ENCODE measurements at places on chromosomes 12 and 14.

DNA sequence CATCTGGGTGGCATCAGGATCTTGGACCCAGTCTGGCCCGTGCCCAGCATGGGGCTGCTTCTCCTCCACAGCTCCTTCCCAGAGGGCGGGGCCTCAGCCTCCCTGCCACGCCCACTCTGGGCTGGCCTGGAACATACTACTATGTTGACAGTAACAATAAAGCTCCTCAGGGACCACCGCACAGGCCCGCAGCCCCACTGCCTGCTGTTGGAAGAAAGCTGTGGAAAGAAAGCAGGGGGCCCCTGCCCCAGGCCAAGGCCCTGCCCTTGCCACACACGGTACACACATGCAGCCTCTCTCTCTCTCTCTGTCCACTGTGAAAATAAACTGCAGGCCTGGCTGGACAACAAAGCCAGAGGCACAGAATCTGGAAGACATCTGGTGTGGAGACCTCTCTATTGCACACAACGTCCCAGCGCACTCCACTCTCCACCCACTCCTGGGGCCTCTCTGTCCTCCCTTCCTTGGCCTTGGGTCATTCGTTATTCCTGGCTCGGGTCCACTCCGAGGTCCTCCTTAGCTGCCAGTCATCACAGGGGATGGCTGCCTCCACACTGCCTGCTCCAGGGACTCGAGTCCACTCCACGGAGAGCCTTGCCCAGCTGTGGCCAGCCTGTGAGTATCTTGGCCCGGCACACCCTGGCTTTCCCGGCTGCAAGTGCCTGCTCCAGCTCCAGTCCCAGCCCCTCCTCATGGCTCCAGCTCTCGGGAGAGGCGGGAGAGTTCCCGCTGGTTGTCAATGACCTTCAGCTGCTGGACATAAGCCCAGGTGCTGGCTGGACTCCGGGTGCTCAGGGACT, 11.8 kb upstream of the ENDOU start:
- no peak for DNase-seq

DNA sequence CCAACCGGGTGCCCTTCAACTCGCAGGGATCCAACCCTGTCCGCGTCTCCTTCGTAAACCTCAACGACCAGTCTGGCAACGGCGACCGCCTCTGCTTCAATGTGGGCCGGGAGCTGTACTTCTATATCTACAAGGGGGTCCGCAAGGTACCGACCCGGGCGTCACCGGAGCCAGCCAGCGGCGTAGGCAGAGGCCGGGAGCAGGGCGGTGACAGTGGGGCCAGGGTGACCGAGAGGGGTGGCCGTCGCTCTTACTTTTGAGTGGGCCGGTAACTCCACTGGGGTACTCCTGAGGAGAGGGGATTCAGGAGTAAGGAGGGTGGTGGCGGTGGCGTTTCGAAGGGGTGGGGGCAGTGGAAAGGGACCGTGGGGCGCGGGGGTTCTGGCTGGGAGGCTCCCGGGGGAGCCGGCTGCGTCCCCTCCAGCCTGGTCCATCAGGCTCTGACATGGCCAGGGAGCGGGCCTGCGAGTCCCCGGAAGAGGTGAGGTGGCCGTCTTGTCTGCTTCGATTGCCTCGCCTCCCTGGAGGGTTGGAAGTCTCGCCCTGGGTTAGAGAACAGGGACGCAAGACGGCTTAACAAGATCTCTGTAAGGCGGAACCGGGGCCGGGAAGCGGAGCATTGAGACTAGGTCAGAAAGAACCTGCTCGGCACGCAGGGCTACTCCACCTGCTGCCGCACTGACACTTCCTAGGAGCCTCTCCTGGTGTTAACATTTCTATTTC, 491 bp downstream of the WDR20 start:
- peak; percentile 24 for DNase-seq

- no peak for DNase-seq
Observed at GRCh38 chr14:57963071-57963470, 97.2 kb upstream of the SLC35F4 start.

DNA sequence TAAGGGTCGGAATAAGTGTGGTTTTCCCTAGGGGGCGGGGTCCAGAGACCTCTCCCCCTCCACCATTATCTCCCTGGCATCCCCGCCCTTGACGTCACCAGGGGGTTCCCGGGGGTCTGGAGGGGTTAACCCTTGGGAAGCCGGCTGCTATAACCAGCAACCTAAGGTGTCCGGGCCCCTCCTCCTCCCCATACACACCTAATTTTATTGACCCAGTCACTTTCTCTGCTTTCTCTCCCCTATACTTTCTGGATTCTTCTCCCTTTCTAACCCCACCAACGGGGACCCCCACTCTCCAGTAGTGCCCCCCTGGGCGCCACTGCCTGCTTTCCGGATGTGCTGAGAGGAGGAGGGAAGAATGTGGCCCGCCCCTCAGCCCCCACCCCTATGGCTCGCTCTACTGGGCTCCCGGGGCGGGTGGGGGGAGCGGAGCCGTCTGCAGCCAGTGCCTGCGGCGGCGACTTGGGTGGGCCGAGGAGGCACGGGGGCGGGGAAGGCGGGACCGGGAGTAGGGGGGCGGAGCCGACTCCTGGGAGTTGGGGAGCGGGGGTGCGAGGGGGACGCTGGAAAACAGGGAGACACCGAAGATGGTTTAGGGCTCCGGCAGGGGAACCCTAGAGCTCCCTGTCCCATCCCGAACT, 1.8 kb downstream of the GLI1 start:
- peak; percentile 92 for DNase-seq

DNA sequence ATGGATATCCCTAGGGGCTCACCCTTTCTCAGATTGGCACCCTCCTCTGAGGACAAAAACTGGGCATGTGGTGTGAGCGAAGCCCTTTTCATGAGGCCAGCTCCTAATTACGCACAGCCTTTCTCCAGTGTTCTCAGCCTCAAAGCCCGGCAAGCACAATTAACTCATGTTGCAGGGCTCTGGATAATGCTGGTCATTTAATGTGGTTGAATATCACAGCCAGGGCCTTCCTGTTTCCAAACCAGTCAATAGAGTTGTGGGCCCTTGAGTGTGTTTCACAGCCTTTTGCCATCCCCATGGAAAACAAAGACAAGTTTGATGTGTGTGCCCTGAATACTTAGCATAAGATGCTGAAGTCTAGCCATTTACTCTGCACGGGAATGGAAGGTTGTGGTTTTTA, 114.2 kb upstream of the ARHGAP5 start:
- DNase-seq = no peak

GRCh38 chr12:66713984-66714383, 35.1 kb upstream of the GRIP1 start:
- DNase-seq = no peak

DNA sequence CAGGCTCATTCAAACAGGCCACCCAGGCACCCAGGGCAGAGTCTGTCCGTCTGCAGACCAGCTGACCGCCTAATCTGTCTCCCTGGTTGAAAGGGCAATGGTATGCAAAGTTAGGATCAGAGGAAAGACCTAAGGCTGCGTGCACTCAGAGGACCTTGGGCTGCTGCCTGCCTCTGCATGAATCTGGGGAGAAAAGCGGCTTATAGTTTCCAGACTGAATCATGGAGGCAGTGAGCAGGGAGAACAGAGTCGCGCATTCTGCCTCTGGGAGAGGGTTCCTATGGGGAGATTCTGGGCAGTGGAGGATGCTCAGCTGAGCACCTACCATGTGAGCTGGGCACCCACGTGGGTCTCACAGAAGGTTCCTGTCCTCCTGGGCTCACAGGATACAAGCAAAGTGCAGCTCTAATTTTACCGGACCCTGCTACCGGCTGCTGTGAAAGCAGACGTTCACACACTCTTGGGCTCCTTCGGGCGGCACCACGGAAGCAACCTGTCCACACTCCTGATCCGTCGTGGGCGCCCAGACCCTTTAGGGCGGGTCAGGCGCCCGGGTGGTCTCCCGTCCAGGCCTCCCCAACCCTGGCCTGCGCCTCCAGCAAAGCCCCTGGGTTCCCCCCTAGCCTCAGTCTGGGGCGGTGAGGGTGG, 772 bp downstream of the SCARB1 start:
- DNase-seq = peak; percentile 41

DNA sequence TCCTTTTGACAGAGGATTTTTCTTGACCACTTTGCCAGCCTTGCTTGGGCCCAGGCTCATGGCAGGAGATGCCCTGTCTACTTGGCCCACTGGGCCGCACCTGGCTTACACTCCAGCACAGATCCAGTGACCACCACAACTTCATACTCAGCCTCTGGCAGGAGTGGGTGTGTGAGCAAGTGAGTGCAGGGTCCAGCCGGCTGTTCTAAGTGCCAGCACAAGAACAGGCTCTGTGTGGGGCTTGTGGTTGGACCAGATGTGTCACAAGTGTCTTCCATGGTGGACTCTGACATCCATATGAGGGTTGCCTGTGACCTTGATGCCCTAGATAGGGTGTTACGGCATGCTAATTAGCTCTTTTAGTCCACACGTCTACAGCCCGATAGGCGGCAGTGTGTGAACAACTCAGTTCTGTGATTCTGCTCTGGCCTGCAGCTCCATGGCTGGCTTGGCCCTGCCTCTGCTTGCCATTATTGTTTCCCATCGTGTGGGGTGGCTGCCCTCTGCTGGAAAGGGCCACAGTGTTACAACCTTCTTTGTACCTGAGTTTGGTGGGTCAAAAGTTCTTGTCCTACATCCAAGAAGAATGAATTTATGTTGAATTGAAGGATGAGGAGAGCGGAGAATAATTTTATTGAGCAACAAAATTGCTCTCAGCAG, 1089.1 kb downstream of the SLC6A15 start:
- DNase-seq = peak; percentile 67

DNA sequence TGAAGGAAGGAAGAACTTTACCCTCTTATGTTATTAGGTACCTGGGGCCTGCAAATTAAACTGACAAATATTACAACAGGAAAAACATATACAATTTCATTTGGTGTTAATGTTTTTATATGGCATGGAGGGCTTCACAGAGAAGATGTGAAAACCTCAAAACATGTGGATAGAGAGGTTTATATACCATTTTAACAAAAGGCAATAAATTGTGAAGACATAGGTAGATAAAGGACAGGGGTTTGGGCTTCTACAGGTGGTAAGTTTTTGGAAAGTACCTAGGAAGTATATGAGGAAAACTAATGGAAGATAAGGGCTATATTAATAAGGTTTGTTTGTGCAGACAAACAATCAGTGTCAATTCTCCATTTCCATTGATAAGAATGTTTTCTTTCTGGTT, 95.1 kb upstream of the ATF7IP start:
- no peak for DNase-seq

DNA sequence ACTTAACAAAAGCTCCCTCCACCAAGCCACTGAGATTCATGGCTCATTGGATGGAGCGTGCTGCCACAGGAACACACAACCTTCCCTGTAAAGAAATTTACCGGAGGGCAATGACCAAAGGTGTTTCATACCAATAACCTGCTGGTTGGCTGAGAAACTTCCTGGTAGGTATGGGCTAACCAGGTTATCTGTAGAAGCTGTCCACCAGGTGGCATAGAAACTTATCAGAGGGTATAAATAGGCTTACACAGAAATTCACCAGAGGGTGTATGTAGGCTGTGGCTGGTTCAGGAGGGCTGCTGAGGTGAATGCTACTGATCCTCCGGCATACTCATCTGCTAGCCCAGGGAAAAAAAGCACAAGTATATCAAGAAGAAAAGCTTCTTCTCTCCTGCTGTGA, 27.1 kb upstream of the MTERF2 start:
- DNase-seq = no peak

GRCh38 chr12:65657635-65658034, 166.6 kb upstream of the HMGA2 start:
- DNase-seq = no peak

- DNase-seq = no peak
Observed at GRCh38 chr14:34137001-34137745, 186.3 kb upstream of the EGLN3 start.

- peak; percentile 64 for DNase-seq
Observed at GRCh38 chr12:100539202-100539601, 34.3 kb upstream of the GAS2L3 start.

GRCh38 chr12:111429828-111430432, 24.2 kb downstream of the SH2B3 start:
- DNase-seq = peak; percentile 45

- peak; percentile 35 for DNase-seq
Observed at GRCh38 chr12:51082561-51083125, 753 bp downstream of the CSRNP2 start.

DNA sequence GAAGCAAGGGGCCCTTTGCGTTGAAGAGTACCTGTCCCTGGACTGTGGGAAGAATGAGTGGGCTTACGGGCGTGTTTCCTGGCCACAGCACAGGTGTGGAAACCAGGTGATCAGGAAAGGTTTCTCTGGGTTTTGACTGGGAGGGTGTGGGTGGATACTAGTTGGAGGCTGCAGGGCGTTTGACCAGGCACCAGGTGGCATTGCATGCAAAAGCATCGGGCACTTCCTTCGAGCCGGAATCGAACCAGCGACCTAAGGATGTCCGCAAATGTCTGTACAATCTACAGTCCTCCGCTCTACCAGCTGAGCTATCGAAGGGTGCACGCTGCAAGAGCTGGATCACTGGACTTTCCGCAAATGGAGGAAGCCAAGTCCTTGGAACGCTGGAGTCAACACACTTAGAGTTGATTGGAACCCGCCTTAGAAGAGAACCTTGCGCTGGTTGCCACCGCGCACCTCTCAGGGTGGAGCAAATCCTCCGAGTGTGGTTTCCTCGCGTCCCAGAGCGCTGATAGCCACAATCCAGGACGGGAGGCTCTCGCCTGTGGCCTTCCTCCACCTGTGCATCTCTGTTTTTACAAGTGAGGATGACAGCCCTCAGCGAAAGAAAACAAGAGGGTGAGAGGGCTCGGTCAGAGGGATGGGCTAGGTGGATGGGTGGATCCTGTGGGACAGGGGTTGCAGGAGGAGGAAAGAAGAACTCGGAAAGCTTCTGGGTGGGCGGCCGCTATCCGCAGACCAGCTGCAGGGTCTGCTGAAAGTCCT, 21.2 kb upstream of the RNASE4 start:
- peak; percentile 86 for DNase-seq

Data from A673 (cell line).